ENCODE measurements at places on chromosomes 12 and 14.
A peak's percentile ranks its signal among the peaks of the same experiment; 100 is the strongest.

DNA sequence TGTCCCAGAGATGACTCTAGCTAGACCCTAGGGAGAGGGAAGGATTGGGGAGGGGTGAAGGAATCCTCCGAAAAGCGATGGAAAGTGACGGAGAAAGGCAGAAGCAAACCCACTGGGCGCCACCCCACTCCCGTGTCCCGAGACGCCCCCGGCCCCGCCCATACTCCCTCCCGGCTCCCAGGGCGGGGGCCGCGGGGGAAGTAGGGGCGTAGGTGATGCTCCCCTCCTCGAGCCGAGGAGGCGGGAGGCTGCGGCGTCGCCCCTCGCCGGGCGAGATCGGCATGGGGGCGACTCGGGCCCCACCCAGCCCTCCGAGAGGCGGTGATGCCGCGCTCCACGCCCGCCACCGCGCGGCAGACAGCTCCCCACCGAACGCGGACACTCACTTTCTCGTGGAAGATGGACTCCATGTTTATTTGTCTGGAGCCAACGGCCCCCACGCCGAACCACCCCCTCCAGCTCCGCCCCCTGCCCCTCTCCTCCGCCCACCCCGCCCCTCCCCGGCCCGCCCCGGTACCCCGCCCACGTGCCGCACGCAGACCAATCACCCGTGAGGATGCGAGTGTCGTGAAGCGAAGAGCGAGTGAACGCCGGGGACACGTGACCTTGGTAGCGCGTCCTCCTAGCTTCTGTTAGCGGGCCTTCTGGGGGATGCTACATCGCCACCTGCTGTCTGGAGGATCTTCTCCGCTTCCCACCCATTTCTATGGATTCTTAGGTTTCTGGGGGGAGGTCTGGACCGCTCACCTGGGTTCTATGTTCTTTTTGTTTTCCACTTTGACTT, at the start of gene ATXN3:
TSS of gene ATXN3 (minus strand) at position 440 of the 784 bp plus-strand sequence. CDS start at position 410, 30 bp downstream.
- DNase-seq = peak; percentile 98

- DNase-seq = no peak
Measured at GRCh38 chr14:22419620-22420019, 169.4 kb downstream of the DAD1 start.

GRCh38 chr12:21642707-21643389, 14.8 kb downstream of the LDHB start:
- DNase-seq = no peak

GRCh38 chr12:131056626-131057025, 102.9 kb downstream of the ADGRD1 start:
- no peak for DNase-seq

- peak; percentile 55 for DNase-seq
Measured at GRCh38 chr12:55797068-55797467, 20.5 kb downstream of the SARNP start.

DNA sequence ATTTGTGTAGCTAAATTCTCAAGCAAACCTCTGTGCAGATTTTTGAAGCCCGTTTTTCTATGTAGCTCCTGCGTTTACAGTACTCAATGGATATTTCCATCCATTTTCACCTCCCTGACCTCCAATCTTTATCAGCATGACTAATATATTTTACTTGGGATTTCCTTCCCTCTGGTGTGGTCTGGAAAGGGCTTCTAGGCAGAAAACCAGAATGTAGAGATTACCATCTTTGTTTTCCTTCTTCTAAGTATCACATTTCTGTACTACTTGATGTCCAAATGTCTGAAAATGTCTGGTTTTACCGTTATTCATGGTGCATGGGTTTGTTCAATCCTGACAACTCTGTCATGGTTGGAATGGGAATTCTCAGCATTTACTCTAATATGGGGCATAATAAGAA, 907.6 kb upstream of the FLRT2 start:
- DNase-seq = no peak

- peak; percentile 13 for DNase-seq
Measured at GRCh38 chr12:100553936-100554335, 19.5 kb upstream of the GAS2L3 start.

DNA sequence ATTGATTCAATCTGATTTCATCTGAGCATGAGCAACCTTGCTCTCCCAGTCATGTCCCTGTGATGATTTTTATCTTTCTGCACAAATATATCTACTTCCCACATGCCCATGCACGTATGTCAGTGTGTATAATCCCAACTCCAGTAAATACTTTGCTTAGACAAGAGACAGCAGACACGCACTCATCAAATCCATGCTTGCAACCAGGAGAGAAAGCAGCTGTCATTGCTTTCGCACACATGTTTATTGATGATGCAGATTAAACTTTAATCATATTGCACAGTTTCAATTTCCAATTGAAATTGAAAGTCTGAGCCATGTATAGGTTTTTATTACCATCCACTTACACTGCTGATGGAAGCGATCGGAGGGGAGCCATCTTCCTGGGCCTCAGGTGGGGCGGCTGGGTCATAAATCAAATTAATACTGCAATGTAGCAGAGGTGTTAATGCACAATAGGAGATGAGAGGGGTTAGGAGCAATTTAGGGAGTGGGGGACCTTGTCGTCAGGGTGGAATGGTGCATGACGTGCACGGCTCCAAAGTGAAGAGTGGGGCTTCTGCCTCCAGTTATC, 68.6 kb upstream of the SRRM4 start:
- DNase-seq = no peak

DNA sequence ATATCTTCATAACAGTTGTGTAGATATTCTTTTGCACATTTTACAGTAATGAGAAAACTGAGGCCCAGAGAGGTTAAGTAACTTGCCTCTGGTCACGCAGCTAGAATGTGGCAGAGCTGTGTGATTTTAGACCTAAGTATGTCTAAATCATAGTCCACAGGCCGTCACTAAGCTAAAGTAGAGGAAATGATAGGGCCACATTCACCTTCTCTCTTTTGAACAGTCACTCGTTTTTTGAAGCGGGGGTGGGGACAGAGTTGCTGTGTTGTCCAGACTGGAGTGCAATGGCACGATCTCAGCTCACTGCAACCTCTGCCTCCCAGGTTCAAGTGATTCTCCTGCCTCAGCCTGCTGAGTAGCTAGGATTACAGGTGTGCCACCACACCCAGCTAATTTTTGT, 68.5 kb downstream of the RASSF3 start:
- DNase-seq = no peak

DNA sequence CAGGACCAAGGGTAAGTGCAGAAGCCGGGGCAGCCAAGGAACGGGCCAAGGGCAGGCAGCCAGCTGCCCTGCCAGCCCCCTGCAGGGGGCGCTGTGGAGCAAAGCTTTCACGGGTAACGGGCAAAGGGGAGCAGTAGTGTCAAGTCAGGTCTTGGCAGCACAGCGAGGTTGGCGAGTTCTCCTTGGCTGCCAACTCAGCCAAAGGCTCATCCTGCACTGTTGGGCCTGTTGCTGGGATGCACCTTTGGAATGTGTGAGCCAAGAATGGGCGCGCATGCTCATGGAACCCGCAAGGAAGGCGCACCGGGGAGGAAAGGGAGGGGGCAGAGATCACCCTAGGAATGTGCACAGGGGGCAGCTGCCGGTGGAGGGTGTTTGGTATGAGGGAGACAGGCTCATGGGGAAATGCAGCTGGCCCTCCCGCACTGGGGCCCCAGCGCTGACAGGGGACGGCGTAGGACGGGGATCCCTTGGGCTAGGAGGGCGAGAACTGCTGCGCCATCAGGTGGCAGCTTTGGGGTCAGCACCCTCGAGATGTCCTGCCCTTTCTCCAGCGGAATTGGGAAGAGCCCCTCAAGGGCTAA, 138.0 kb downstream of the ASCL4 start:
- no peak for DNase-seq

DNA sequence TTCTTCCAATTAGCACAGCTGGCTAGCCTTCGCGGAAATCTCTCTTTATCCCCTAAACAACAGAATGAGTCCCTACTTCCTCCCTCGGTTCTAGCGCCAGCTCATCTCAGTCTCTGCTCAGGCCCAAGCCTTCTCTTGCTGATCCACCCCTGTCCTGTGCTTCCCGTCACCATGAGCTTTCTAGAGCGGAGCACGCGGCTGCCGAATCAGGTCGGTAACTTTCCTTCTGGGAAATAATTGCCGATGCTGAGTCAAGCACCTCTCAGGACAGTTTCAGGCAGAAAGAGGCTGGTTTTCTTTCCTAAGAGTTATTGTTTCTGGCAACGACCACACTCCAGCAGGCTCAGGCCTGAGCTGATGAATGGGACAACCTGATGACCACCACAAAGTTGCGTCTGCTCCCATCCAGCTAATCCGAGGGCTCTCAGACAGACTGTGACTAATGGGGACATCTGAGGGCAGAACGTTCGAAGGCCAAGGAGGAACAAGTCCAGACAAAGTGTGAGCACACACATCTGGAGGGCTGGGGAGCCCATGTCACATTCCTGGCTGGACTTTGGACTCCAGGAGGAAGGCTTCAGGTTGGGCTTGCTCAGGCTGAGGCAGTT, 13.6 kb upstream of the GPR68 start:
- DNase-seq = peak; percentile 64

- DNase-seq = no peak
Measured at GRCh38 chr14:96149131-96149530, 55.5 kb upstream of the BDKRB2 start.

DNA sequence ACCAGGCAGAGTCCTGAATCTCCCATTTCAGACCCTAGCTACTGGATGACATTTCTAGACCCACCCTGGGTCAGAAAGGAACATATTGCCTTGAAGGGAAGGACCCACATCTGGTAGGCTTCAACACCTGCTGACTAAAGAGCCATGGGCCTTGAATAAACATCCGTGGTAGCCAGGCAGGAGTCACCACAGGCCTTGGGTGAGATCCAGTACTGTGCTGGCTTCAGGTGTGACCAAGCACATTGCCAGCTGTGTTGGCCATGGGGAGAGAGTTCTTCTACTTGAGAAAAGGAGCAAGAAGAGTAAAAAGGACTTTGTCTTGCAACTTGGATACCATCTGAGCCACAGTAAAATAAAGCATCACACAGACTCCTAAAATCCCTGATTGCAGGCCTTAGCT, 332.6 kb downstream of the SLC16A7 start:
- DNase-seq = no peak

GRCh38 chr14:75875958-75876357, 105.8 kb downstream of the TGFB3 start:
- no peak for DNase-seq

DNA sequence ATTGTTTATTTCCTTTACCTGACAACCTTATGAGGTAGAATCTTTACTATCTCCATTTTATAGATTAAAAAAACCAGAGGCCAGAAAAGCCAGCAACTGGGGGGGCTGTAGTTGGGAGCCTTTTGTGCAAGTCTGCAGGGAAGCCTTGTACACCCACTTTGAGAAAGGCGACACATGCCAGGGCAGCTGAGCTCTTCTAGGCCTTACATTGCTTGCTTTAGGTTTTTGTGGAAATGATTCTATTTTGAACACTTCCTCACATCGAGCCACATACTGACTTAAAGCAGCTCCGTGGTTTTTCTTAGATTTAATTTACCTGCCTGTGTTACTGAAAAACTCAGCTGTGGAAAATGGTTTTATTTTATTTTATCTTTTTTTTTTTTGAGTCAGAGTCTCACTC, 34.6 kb downstream of the EP400 start:
- DNase-seq = no peak

DNA sequence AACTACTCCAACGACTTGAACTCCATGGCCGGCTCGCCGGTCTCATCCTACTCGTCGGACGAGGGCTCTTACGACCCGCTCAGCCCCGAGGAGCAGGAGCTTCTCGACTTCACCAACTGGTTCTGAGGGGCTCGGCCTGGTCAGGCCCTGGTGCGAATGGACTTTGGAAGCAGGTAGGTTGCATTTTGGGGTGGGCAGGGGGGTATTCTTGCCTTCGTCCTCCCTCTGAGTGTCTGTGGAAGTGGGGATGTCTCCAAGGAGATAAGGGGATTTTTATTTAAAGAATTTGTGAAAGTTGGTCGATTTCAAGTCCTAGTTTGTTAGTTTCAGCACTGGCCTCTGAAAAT, 1.3 kb downstream of the ASCL1 start:
- DNase-seq = no peak

DNA sequence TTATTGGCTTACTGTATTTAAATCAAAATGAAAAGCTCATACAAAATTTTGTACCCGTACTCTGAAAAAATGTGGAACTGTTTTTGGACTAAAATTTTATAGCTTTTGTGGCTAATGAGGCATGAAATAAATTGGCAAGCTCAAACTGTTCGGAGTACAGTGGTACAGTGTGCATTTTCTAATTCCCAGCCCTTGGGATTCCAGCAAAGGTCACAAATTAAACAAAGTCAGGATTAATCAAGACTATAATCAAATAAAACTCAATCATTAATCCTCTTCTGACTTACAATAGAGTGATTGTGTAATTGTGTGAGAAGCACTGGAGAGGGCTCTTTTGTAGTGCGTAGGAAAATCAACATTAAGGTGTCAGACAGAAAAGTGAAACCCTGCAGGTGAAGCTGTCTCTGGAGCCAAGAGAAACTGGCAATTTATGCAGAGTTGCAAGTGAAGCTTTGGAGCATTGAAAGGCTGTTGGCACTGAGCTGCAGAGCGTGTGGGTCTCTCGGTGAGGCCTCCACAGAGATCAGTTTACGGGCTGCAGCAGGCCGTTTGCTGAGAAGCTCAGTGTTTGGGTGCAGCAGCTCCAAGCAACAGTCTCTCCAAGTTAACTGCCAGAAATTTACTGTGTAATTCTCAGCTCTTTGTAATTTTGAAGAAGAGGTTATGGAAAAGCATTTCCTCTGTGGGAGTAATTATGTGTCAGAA, 275.9 kb downstream of the FBXL14 start:
- DNase-seq = peak; percentile 67

- no peak for DNase-seq
Measured at GRCh38 chr14:36975834-36976233, 196.6 kb downstream of the SLC25A21 start.

DNA sequence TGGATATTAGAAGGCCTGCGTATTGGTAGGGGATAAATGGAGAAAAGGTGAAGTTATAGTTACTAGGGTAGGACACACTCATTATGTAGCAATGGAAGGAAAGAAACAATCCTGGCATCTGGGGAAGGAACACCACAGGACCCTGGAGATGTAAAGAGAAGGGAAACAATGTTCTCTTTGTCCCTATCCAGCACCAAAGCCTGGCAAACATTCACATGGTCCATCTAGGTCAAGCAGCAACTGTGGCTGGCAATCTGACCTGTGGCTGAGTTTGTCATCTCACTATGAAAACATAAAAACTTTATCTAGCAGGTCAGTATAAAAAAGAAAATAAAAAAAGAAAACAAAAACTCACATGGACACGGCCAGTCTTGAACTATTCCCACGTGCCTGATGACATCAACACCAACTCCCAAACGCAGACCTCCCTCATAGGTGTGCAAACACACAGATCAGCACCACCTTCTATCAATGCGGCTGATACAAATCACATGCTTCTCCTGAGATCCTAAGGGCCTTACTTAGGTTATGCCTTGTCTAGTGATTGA, 2.6 kb downstream of the POMT2 start:
- DNase-seq = no peak

- DNase-seq = no peak
Measured at GRCh38 chr12:80217011-80217535, 117.7 kb downstream of the OTOGL start.

Data from astrocyte of the spinal cord (primary cell).